ENCODE measurements at places on chromosomes 5 and 9.

GRCh38 chr9:84609779-84610178 lies 59.8 kb upstream of the NTRK2 start:
- no peak for DNase-seq

GRCh38 chr5:177084175-177084574 lies 2.5 kb upstream of the FGFR4 start:
- DNase-seq, result no peak

- DNase-seq, result peak; percentile 72
Measured at GRCh38 chr5:158127536-158127935, 268.6 kb upstream of the CLINT1 start.

GRCh38 chr5:134142052-134142451 lies 27.6 kb downstream of the TCF7 start:
- no peak for DNase-seq

GRCh38 chr5:64653766-64654560 lies 36.3 kb upstream of the SHISAL2B start:
- DNase-seq, result no peak

- DNase-seq, result no peak
Measured at GRCh38 chr5:40985501-40985900, 76.2 kb downstream of the C7 start.

DNA sequence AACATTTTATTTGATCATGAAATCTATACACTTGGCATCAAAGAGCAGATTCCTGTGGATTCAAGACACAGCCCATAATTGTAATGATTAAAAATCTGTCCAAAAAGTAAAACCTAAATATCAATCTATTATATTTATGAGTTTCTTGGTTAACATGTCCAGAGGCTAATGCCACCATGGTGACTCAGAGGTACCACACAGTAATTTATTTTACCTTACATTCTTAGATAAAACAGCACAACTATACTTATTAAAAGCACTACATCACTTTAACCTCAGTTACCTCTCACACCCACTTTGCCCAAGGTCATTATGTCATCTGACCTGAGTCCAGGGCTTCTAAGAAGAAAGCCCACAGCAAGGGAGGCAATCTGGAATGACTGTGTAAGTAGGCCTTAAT lies 519.2 kb downstream of the RASEF start:
- no peak for DNase-seq

DNA sequence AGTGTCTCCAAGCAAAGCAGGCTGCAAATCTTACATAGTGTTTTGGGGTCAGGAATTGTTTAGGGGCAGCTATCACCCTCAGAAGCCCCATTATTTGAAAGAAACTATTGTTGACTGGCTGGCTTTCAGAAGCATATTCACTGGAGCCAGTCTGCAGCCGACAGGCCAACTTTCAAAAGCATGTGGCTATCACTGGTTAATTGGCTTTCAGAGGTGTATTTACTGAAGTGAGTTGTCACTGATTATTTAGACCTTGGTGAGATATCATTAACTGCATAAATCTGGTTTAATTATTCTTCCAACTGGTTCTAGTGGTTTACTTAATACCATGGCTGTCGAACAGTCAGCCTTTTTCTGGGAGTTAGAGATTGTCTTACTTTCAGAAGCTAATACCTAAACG lies 247.0 kb downstream of the CWC27 start:
- DNase-seq, result no peak

GRCh38 chr5:96016216-96016615 lies 54.6 kb upstream of the ELL2 start:
- DNase-seq, result no peak

GRCh38 chr5:158431369-158432029 lies 572.6 kb upstream of the CLINT1 start:
- DNase-seq, result peak; percentile 74

- DNase-seq, result no peak
Measured at GRCh38 chr9:123322273-123323195, 33.5 kb upstream of the CRB2 start.

- no peak for DNase-seq
Measured at GRCh38 chr9:114616684-114617520, 5.8 kb downstream of the TMEM268 start.

GRCh38 chr9:129108805-129109536 lies 1.6 kb downstream of the CRAT start:
- no peak for DNase-seq

DNA sequence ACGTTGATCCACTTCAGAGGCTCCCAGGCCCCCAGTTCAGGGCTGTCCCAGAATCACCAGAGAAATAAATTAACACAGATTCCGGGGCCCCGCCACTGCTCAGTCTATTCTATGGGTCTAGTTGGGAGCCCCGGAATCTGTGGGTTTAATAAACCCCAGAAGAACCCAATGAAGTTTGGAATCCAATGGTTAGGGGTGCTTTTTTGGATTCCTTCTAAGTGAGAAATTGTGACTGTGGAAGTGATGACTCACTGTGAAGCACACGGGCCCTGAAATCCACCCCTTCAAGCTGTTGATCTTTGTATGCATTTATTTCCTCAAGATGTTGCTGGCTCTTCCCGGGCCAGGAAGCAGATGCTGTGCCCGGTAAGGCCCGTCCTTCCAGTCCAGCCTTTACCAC lies 57.3 kb upstream of the SLC28A3 start:
- no peak for DNase-seq

DNA sequence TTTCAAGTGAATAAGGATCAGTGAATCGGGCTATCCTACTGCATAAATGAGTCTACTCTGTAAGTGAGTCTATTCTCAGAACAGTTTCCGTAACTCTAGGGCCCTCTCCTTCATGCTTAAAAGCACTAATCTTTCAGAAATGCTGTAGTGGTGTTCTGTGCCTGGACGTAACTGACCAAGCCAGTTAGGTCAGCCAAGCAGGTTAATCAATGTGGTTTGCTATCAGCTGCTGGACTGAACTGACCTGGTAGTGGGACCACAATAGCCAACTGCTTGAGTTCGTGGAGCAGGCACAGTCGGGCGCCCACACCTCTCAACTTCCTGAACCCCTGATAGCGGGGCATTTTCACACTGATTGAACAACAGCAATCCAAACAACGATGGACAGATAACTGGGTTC lies 6.8 kb downstream of the SLC1A3 start:
- DNase-seq, result no peak

GRCh38 chr9:37102486-37102885 lies 17.9 kb upstream of the ZCCHC7 start:
- no peak for DNase-seq

DNA sequence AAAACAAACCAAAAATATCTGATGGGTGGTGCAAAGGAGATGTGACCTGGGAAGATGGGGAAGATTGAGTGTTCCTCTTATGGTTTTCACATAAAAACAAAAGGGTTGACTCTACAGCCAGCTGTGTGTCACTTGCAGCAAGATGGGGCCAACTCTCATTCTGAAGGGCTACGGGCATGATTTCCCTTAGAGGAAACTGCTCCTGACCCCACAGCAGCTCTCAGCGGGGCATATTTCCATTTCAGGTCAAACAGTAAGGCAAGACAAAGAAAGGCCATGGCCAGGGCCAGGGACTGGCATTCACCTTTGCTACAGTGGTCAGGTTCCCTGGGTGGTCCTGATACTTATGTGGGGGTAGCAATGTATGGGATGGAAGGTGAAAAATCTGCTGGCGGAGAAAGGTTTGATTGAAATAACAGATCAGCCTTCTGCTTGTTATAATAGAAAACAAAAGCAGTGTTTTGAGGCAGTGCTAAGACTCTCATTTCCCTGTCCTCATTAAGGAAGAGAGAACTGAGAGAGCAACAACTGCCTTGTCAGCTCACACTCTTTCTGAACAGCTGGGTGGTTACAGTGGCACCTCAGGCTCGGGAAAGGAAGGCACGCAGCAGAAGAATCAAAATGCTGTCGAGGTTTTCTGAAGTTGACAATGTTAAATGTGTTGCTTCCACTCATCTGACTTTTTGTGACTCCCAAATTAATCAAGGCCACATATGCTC lies 120.7 kb upstream of the PCA3 start:
- DNase-seq, result no peak

- no peak for DNase-seq
Measured at GRCh38 chr9:69877852-69878514, 57.4 kb downstream of the CFAP95 start.

- no peak for DNase-seq
Measured at GRCh38 chr5:5739490-5739945, 317.0 kb downstream of the ICE1 start.

DNA sequence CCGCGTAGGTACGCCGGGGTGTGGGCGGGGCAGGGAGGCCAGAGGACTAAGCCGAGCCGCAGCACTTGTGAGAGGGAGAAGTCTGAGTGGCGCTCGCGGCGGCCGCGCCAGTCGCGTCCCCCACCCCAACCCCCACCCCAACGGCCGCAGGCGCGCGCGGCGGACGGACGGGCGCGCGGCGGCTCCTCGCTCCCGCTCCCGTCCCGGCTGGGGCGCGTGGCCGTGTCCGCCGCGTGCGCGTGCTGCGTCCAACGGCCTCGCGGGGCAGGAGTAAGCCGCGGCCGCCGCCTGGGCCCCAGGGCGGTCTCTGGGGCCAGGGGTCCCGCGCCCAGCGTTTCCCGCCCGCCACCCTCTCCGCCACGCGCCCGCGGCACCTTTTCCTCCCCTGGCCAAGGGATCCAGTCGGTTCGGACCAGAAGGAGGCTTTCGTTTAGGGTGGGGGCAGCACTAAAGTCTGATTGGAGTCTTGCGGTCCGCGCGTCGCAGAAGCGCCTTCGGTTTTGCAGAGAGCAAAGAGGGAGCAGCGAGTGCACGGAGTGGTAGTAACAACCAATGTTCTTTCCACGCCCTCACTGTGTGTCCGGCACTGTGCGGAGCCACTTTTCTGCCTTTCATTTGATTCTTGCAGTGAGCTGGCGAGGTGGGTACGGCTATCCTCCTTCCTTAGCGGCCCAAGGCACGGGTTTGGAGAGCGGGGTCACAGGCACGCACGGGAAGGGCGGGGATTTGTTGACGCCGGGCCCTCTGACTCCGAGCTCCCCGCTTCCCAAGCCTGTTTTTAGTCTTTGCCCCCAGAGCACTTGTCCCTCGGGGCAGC lies 483 bp downstream of the G3BP1 start:
- no peak for DNase-seq

GRCh38 chr5:134846641-134846960 lies 833 bp downstream of the C5orf24 start:
- no peak for DNase-seq

DNA sequence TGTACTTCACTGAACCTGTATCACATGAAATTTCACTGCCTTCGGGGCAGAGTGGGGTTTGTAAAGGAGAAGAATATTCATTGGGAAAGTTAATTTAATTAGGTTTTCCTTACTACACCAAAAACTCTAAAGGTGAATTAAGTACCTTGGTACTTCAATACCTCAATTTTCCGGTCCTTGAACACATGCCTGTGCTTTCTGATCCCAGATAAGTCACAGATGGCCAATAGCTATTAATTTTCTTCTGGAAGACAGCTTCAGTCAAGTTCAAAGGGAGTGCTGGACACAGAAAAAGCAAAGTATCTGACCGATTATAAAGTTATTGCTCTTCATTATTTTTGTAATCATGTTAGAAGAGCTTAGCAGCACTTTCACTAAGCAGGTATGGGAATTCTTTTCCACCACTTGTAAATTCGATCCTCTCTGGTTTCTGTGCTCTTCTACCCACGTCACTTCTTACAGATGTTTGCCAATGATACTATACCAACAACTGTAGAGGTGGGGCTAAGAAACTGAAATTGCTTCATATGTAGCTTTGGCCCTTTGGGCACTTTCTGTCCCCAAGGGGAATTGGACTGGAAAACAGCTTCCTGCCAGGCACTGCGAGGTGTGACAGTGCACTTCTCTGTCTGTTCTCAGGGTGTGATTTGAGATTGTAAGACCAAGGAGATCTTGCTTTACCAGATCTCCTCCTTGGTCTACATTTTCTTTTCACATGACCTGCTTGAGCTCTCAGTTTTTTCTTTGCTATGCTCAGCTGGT lies 164.0 kb downstream of the CCDC192 start:
- no peak for DNase-seq

- peak; percentile 33 for DNase-seq
Measured at GRCh38 chr5:95283761-95284571, 928 bp downstream of the MCTP1 start.

DNA sequence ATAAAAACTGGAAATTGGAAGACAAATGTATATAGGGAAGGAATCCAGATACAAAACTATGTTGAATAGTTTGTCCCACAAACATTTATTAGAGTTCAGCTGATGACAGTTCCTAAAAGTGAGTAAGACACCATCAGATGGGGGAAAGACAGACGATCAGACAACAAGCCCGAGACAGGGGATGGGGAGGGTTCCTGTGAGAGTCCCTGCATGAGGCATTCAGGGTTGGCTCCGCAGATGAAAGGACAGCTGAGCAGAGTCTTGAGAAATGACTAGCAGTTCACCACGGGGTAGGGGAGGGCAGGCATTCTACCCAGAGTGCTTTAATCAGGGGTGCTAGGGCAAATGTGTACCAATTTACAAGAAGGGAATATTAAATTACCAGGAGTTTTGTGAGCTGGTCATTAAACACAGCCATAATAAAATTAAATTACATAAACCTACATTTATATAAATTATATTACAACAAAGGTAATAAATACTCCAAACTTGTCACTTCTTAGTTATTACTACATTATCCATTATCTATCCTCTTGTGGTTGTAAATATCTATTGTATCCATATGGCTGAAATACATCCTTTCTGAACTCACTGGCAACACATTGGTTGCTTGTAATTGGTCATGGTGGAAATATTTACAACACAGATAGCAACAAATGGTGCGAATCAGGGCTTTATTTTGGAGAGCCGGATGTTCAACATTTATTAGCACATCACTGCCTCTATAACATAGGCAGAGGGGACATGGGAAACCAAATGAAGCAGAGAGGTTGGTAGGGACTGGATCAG lies 27.8 kb downstream of the TNFSF15 start:
- no peak for DNase-seq

GRCh38 chr9:16363916-16364315 lies 506.6 kb downstream of the BNC2 start:
- DNase-seq, result no peak

- no peak for DNase-seq
Measured at GRCh38 chr9:114416290-114416689, 28.5 kb upstream of the AKNA start.

DNA sequence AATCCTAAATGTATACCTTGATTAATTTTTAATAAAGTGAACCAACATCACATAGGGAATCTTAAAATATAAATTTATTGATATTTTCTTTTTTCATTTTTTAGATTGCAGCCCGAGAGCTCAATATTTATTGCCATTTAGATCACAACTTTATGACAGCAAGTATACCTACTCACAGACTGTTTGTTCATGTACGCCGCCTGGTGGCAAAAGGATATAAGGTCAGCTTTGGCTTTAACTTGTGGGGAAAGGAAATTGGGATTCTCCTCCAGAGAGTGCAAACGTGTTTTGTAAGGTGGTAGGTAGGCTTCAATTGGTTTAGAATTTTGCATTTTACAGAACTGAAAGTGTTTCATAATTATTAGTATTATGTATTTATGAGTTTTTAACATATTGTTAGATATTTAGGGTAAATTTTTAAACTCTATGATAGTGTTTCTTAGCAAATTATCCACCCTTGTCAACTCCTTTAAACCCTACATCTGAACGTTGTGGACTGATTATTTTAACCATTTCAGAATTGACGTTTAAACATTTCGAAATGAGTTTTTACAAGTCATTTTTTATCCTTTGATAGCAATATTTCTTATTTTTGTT lies 17.5 kb upstream of the DHFR start:
- DNase-seq, result peak; percentile 17

GRCh38 chr9:371349-371748 lies 156.7 kb downstream of the DOCK8 start:
- peak; percentile 26 for DNase-seq

Measured in DMS 273 treated with DMSO at 0.1 percent for 48 hours (cell line).